Activated T-cell treated with anti-CD3 and anti-CD28 coated beads, Interleukin-2, amount 50 U/mL, for 72 hours (primary cell): ENCODE measurements at places on chromosomes 6 and 20. TPM values are rescaled to one million over a fixed set of nuclear protein-coding genes. Genes with fewer than 3 reads are reported as not detected.

The TBX18 gene
- total RNA-seq = not detected

The ANKRD6 gene
- total RNA-seq = 5.5 TPM

The PLAGL1 gene
- 51.8 TPM for total RNA-seq

The AGPAT4 gene
- total RNA-seq = 8.0 TPM

The CDH26 gene
- total RNA-seq = 3.1 TPM

GRCh38 chr6:43723737-43724295 is 36.2 kb upstream of the MRPS18A start:
- no peaks in the 10 kb centered on the region for H3K36me3 ChIP-seq
- H3K4me1 ChIP-seq = peaks cover 46% of the 10 kb centered on the region
- H3K27ac ChIP-seq = no peak overlapping the region

DNA sequence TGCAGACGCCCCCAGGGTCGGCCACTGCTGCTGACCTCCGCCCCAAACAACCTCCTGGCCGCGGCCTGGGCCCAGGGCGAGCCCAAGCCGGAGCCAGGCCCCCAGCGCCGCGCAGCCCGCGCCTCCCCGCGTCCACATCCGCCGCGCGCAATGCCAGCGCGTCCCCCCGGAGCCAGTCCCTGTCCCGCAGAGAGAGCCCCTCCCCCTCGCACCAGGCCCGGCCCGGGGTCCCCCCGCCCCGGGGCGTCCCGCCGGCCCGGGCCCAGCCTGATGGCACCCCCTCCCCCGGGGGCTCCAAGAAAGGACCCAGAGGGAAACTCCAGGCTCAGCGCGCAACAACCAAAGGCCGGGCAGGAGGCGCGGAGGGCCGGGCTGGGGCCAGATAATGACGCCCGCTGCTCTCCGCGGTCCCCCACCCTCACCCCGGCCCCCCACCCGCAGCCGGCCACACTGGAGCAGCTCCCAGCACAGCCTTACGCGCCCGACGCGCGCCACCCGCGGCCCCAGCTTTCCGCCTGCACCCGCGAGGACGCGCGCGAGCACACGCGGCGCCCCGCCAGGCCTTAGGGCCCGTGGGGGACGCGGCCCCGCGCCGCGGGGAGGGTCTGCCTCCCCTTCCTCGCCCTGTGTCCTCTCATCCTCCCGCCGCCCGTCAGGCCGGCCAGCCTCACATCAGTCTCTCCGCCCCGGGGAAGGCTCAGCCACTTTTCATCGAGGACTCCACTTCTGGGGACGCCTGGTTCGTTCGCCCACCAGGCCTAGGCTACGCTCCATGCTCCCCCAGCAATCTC is 12.9 kb upstream of the SLC22A7 start:
- H3K4me1 ChIP-seq = no peaks in the 10 kb centered on the region
- H3K36me3 ChIP-seq = no peaks in the 10 kb centered on the region
- no peak overlapping the region for H3K4me3 ChIP-seq
- DNase-seq = no peak
- H3K27ac ChIP-seq = no peak overlapping the region

GRCh38 chr6:115544765-115545671 is 515.7 kb downstream of the FRK start:
- no peak overlapping the region for H3K4me3 ChIP-seq
- no peak for DNase-seq
- no peaks in the 10 kb centered on the region for H3K36me3 ChIP-seq
- H3K27ac ChIP-seq = no peak overlapping the region

- no peak for DNase-seq
- H3K4me1 ChIP-seq = no peaks in the 10 kb centered on the region
- H3K27ac ChIP-seq = no peak overlapping the region
- H3K36me3 ChIP-seq = no peaks in the 10 kb centered on the region
- H3K4me3 ChIP-seq = no peak overlapping the region
These were observed 31.4 kb downstream of the SLC35F1 start for GRCh38 chr6:117938311-117938995.

GRCh38 chr6:33073431-33073871 is at the start of gene HLA-DPA1:
Gene HLA-DPA1, minus strand, starts transcription at chr6:33073649.
- no peaks in the 10 kb centered on the region for H3K36me3 ChIP-seq
- H3K27ac ChIP-seq = peak within 1 kb of the TSS; percentile 45
- DNase-seq = peak; percentile 30
- peak within 1 kb of the TSS; percentile 89 for H3K4me3 ChIP-seq
- peaks cover 7% of the 10 kb centered on the region for H3K27me3 ChIP-seq
- peaks cover 30% of the 10 kb centered on the region for H3K4me1 ChIP-seq

DNA sequence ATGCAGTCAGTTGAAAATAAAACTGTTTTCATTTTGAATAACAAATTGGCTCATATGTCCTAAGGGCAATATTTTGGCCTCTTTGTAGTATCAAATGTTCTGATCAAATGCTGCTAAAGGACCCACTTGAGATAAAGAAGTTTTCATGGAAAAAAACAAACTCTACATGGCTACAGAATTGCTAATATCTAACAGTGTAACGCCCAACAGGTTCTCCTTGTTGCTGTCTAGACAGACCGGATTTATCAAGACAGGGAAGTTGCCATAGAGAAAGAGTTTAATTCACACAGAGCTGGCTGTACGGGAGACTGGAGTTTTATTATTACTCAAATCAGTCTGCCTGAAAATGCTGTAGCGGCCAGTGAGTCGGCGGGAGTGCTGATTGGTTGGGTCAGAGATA is 19.4 kb upstream of the MAN1A1 start:
- no peaks in the 10 kb centered on the region for H3K27me3 ChIP-seq
- H3K27ac ChIP-seq = no peak overlapping the region
- no peaks in the 10 kb centered on the region for H3K4me1 ChIP-seq
- H3K36me3 ChIP-seq = peaks cover 6% of the 10 kb centered on the region

- no peak overlapping the region for H3K27ac ChIP-seq
- H3K36me3 ChIP-seq = peaks cover 24% of the 10 kb centered on the region
- H3K27me3 ChIP-seq = no peaks in the 10 kb centered on the region
- H3K4me3 ChIP-seq = no peak overlapping the region
These were observed 113.3 kb downstream of the TASP1 start for GRCh38 chr20:13525225-13525940.

- no peaks in the 10 kb centered on the region for H3K36me3 ChIP-seq
- no peaks in the 10 kb centered on the region for H3K4me1 ChIP-seq
- no peak for DNase-seq
- peaks cover 20% of the 10 kb centered on the region for H3K27me3 ChIP-seq
- no peak overlapping the region for H3K27ac ChIP-seq
These were observed 176.0 kb upstream of the FOXQ1 start for GRCh38 chr6:1135726-1136414.

DNA sequence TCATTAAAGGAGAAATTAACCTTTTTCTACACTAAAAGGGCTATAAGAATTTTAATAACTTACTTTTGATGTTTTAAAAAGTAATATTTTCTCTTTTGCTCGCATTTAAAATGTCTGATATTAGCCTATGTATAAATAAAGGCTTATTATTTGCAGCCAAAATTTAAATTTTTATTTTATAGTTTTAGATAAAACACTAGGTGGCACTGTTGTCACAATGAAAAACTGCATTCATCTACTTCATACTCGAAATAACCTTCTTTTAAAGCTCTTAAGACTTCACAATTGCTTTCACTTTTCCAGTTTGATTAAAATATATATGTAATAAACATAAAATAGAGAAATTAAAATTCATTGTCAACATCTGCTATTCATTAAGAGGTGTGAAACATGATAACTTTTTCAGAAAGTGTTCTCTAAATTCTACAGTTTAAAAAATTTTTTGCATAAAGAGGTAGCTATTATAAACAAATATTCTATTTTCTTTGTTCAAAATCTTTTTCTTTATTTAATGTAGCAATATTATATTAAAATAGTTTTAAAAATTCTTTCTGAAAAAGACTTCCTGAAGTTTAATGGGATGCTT is 78.8 kb upstream of the DEFB112 start:
- H3K4me1 ChIP-seq = no peaks in the 10 kb centered on the region
- no peaks in the 10 kb centered on the region for H3K36me3 ChIP-seq
- H3K4me3 ChIP-seq = no peak overlapping the region
- no peak overlapping the region for H3K27ac ChIP-seq
- DNase-seq = no peak

GRCh38 chr6:158068893-158069799 is 87.5 kb downstream of the SYNJ2 start:
- H3K4me3 ChIP-seq = no peak overlapping the region
- peaks cover 2% of the 10 kb centered on the region for H3K36me3 ChIP-seq
- DNase-seq = no peak

- H3K4me3 ChIP-seq = no peak overlapping the region
- H3K4me1 ChIP-seq = no peaks in the 10 kb centered on the region
- no peak for DNase-seq
- H3K36me3 ChIP-seq = no peaks in the 10 kb centered on the region
- peaks cover 8% of the 10 kb centered on the region for H3K27me3 ChIP-seq
- no peak overlapping the region for H3K27ac ChIP-seq
These were observed 65.7 kb downstream of the SCP2D1 start for GRCh38 chr20:18879262-18879661.

GRCh38 chr20:60006261-60006660 is 48.0 kb downstream of the CDH26 start:
- H3K27me3 ChIP-seq = no peaks in the 10 kb centered on the region
- no peak overlapping the region for H3K27ac ChIP-seq
- peaks cover 10% of the 10 kb centered on the region for H3K4me1 ChIP-seq
- no peak overlapping the region for H3K4me3 ChIP-seq

GRCh38 chr6:40932366-40932765 is 106.7 kb downstream of the UNC5CL start:
- no peak overlapping the region for H3K4me3 ChIP-seq
- no peaks in the 10 kb centered on the region for H3K36me3 ChIP-seq
- no peak overlapping the region for H3K27ac ChIP-seq
- H3K4me1 ChIP-seq = no peaks in the 10 kb centered on the region
- DNase-seq = no peak

DNA sequence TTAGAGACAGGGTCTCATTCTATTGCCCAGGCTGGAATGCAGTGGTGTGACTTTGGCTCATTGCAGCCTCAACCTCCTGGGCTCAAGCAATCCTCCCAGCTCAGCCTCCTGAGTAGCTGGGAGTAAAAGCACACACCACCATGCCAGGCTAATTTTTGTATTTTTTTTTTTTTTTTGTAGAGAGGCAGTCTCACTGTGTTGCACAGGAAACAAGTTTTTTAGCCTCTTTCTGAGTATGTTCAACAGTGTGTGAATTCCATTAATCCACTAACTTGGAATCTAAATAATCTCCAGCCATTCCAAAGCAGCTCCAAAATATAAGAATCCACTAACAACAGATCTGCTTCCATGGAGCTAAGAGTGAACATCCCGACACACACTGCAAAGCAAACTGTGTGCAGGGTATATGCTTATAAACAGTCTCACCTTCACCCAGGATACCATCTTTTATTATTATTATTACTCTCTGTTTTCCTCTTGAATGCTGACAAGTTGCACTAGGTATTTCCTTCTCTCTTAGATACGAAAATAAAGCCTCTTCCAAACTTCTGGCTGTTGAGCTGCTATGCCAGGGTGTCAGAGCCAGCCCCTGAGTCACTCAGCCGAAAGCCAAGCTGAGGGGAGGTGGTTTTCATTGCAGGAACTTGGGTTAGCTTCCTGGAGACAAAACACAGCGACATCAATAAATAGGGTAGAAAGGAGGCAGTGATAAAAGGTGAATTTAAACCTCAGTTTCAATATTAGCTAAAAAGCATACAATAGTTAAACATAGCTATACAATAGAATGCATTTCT is 264.9 kb downstream of the HIVEP2 start:
- H3K36me3 ChIP-seq = no peaks in the 10 kb centered on the region
- peak; percentile 50 for DNase-seq
- H3K27me3 ChIP-seq = no peaks in the 10 kb centered on the region
- peak overlapping the region; percentile 53 for H3K4me3 ChIP-seq
- no peak overlapping the region for H3K27ac ChIP-seq

DNA sequence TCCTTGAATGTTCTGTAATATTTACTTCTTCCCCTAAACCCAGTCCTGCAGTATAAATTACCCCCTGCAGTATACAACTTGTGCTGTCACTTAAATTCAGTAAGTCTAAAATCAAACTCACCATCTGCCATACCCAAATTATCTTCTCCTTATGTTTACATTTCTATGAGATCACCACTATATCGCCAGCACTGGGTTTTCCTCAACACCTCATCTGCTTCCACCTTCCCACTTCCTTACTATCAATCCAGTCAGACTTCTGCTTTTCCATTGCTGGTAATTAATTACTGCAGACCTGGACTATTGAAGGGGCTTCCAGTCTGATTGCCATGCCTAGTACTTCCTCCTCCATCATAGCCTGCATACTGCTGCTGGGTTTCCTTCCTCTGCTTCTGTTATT is 15.2 kb downstream of the EFHC1 start:
- H3K27me3 ChIP-seq = no peaks in the 10 kb centered on the region
- no peaks in the 10 kb centered on the region for H3K36me3 ChIP-seq
- no peak overlapping the region for H3K27ac ChIP-seq
- H3K4me1 ChIP-seq = no peaks in the 10 kb centered on the region
- DNase-seq = no peak
- H3K4me3 ChIP-seq = no peak overlapping the region

GRCh38 chr6:29424575-29424974 is 9.8 kb downstream of the OR12D1 start:
- peaks cover 11% of the 10 kb centered on the region for H3K4me1 ChIP-seq
- H3K27me3 ChIP-seq = peaks cover 70% of the 10 kb centered on the region
- H3K4me3 ChIP-seq = no peak overlapping the region

DNA sequence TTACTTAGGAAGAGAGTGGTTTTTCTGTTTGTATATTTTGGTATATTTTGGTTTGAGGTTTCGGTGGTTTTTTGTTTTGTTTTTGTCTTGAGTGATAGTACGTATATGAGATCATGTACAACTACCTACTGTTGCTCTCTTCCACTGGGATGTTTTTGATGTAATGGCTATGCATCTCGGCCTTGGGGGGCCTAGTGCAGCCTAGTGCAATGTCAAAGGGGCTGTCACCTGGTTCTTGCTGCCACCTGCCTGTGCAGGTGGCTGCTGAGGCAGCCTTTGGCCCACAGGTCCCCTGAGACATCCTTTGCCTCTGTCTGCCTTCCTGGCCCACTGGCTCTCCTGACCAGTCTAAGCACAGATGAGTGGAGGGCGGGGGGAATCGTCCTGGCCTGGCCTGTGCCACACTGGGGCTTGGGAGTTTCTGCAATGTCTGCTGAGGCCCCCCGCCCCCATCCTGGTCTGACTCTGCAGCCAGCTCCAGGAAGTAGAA is 546.6 kb downstream of the CD83 start:
- H3K4me3 ChIP-seq = peak overlapping the region; percentile 59
- peaks cover 33% of the 10 kb centered on the region for H3K4me1 ChIP-seq

DNA sequence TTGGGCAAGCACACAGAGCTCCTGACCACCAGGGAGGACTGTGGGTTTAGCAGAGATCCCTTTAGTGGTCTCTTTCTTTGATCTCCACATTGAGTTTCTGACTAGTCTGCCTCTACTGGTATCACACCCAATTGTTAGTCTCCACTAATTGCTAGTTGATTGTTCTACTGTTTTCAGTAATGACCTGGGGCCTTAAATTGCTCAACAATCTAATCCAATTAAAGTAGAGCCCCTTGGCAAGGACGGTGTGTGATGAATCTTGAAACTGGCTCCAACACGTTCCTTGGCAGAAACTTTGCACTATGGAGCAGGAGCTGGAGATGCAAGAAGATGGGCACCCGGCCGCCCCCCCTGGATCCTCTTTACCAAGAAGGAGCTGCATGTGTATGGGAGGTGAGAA is 12.3 kb downstream of the FAM50B start:
- peaks cover 7% of the 10 kb centered on the region for H3K36me3 ChIP-seq
- no peak overlapping the region for H3K4me3 ChIP-seq
- H3K27ac ChIP-seq = no peak overlapping the region
- peaks cover 30% of the 10 kb centered on the region for H3K27me3 ChIP-seq
- no peak for DNase-seq
